ENCODE measurements at places on chromosomes 3 and 15.

GRCh38 chr3:149288655-149289054 lies 44.8 kb downstream of the TM4SF18 start:
- no peak for DNase-seq

- DNase-seq: no peak
Observed at GRCh38 chr3:196323691-196324090, 5.7 kb upstream of the DYNLT2B start.

DNA sequence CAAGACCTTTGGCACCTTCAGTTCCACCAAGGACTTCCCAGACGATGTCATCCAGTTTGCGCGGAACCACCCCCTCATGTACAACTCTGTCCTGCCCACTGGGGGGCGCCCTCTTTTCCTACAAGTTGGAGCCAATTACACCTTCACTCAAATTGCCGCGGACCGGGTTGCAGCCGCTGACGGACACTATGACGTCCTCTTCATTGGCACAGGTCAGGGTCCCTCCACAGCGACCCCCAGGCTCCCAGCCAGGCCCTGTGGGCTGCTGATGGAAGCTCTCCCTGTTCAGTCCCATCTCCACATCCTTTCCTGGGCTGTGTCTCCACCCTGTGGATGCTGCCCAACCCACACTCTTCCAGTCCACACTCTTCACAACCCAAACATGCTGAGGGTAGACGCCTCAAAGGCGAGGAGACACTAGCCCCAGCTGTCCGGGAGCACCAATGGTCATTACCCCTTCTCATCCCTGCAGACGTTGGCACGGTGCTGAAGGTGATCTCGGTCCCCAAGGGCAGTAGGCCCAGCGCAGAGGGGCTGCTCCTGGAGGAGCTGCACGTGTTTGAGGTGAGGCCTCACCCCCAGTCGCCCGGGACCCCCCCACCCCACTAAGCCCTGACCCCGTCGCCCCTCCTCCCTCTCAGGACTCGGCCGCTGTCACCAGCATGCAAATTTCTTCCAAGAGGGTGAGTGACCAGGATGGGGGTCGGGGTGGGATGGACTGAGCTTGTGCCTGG lies 4.3 kb upstream of the LSMEM2 start:
- DNase-seq: peak; percentile 65

- no peak for DNase-seq
Observed at GRCh38 chr3:188003188-188004171, 150.5 kb upstream of the LPP start.

GRCh38 chr3:178194539-178194938 lies 341.7 kb upstream of the KCNMB2 start:
- DNase-seq: no peak

- DNase-seq: no peak
Observed at GRCh38 chr3:120450600-120451271, at the start of gene FSTL1. FSTL1 (minus strand) TSS chr3:120450992; CDS start chr3:120450746, 246 bp downstream.

GRCh38 chr15:70053716-70054229 lies 43.9 kb downstream of the TLE3 start:
- DNase-seq: no peak

DNA sequence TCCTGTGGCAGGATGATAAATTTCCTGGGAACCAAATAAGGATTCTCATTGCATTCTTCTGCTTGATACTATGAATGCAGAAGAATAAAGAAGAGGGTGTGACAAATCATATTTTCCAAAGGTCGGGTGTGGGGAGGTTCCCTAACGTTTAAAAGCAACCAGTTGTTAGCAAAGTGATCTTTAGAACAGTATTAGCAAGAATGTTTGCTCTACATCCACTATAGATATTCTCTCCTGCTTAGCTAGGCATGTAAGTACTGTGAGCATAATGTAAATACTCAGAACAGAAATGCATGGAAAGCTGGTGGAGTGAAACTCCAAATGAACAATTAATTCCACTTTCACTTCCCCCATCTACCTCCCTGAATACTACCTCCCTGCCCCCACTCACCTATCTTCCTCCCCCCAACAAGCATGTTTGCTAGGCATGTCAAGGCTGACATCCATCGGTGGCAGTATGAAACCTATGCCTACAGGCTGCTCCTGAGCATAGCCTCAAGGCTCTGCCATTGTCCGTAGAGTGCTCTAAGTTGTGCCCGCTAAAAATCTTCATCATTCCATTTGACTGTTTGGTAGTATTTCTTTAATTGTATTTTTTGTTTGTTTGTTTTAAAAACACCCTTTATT lies 329.7 kb downstream of the TIGIT start:
- no peak for DNase-seq

- no peak for DNase-seq
Observed at GRCh38 chr3:25785826-25786225, 2.6 kb upstream of the NGLY1 start.

DNA sequence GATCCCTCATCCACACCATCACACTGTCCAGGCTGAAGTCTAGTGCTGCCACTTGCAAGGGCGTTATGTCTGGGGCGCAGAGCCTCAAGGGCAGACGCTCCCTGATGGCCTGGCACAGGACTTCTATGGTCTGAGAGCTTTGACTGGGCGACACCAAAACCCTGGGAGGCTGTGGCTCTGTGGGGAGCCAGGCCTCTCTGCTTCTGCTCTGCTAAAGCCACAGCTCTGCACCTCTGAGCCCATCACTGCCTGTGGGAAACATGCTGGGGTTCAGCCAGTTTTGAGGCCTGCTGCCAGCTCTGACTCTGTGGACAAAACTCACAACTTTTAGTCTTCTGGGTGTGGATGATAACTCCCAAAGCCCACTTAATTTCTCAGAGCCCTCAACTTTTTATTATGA lies 6.3 kb upstream of the LCTL start:
- no peak for DNase-seq

GRCh38 chr15:39156166-39156565 lies 424.7 kb upstream of the THBS1 start:
- DNase-seq: no peak

- no peak for DNase-seq
Observed at GRCh38 chr3:64473466-64473865, 214.3 kb downstream of the ADAMTS9 start.

GRCh38 chr3:181712553-181713279 lies 991 bp downstream of the SOX2 start:
- DNase-seq: no peak

DNA sequence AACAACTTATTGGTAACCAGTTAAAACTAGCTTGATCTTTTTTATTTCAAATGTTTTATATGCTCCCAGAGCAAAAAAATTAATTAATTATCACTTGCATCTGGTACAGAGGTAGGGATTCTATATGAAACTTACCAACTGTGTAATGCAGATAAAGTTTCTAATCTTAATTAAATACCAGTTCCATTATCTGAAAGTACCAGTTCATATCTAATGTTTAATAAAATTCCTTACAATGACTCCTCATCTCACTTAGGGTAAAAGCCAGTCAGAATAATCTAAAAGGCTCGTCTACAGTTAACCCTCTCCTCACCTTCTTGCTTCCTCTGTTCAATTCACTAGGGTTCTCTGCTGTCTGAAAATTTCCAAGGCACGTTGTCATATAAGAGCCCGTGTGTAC lies 384.8 kb downstream of the RBMS3 start:
- DNase-seq: no peak

DNA sequence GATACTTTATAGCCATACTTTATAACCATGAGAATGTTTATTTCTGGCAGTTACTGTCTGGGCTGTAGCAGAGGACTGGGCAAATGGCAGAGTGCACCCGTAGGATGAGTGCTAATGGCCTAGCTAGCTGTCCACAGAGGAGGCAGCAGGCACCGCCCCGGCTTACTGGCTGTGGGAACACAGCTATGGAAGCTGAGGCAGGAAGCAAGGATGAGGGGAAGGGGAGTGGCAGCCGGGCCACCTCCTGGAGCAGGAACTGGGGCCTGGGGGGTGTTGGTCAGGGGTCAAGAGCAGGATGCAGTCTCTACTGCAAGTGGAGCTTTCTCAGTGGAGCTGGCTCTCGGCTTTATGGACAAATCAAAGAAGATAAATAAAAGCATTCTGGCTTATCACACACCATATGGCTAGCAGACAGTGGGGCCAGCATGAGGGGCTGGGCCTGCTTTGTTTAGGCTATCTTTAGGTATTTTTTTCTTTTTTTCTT lies 316.8 kb upstream of the CTDSPL start:
- no peak for DNase-seq

DNA sequence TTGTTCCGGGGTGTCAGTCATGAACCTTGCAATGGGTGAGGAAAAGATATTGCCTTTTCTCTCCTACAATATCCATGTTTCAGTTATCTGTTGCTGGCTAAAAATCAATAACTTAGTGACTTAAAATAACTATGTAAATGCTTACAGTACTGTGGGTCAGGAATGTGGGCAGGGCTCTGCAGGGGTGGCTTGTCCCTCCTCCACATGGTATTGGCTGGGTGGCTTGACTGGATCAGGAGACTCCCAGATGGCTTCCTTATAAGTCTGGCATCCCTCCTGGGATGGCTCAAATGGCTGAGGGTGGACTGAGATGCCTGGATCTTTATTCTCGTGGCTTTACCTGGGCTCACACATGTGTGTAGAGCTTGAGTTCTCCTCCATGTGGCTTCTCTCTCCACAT lies 47.5 kb downstream of the GTPBP8 start:
- DNase-seq: no peak

GRCh38 chr3:127497676-127498075 lies 92.9 kb downstream of the TPRA1 start:
- DNase-seq: no peak

DNA sequence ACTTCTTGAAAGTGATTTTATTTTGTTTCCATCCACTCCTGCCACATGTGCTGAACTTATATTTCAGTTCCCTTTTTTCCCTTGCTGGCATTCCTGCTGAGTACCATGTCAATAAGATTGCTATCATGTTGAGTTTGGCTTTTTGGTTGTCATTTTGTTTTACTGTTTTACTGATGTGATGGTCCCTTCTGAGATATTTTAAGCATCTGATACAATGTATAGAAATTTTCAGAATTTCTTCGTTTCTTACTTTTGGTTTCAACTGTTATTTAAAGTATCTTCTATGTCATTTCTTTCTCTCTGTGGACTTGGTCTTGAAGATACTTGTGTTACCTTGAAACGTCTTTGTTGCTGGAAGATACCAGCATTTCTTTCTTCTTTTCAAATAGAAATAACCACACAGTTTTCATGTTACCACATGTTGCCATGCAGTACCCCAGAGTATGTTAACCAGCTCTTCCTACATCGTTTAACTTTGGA lies 14.1 kb downstream of the SIDT1 start:
- no peak for DNase-seq

GRCh38 chr3:190671658-190672057 lies 157.8 kb downstream of the IL1RAP start:
- DNase-seq: no peak

DNA sequence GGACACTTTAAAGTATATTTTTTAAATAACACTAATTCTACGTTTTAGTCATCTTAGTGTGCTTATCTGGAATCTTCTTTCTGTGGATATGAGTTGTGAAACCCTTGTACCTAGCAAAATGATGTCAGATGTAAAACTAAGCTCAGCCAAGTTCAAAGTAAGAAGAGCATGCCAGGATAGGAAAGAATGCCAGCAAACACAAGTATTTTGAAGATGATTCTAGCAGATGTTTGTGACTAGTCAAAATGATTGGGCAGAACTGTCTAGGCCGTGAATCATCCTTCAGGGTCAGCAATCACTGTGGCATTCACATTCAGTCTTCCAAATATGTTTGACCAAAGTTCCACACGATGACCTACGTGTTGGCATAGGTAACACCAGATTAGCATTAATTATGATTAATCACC lies 5.4 kb upstream of the PLOD2 start:
- no peak for DNase-seq

DNA sequence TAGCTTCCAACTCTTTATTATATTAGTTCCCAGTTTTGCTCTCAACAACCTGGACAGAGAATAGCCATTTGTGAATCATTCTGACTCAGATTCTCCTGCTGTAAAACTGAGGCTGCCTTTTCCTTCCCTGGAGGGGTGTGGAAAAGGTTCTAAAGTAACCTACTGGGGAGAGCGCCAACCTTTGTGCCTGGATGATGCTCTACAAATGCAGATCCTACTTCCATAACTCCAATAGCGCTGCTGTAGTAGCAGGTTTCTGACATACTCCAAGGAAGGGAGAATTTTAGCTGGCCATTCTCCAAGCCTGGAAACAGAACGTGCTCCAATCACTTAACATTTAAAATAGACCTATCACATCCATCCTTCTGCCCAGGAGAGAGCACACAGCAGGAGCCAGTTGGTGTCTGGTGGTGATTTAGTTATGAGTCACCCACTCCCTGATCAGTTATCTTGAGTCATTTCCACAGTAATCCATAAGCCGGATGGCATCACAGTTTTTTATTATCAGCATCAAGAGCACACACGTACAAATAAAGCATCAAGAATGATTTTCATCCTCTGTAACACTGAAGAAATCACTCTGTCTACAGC lies 38.3 kb downstream of the MYH15 start:
- no peak for DNase-seq

GRCh38 chr3:10928407-10928960 lies 64.1 kb upstream of the SLC6A1 start:
- no peak for DNase-seq

DNA sequence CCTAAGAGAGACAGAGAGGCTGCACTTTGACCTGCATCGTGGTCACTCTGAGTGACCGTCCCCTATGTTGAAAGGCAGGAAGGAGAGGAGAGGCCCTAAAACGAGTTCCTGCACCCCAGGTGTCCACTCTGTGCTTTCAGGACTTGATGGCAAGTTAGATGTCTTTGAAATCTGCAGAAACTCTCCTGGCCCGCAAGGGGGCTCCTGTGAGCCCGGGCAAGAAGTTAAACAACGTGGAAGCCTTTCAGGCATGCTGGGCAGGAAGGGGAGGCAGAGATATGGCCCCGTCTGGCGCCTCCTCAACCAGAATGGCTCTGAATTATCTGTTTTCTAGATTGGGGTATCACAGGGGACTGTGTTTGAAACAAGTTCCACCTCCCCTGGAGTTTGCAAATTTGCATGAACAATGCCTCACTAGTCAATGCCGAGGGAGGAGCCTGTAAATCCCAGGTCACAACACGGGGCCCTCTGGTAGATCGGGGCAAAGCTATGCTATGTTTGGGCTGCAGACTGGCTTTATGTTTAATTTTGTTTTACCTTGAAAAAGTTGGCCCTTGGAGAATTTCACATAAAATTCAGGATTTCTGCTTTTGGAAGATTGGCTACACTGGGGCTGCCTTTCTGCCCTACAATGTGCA lies 9.8 kb downstream of the CTXND1 start:
- DNase-seq: no peak

GRCh38 chr3:126569390-126569975 lies 10.8 kb upstream of the C3orf22 start:
- no peak for DNase-seq

DNA sequence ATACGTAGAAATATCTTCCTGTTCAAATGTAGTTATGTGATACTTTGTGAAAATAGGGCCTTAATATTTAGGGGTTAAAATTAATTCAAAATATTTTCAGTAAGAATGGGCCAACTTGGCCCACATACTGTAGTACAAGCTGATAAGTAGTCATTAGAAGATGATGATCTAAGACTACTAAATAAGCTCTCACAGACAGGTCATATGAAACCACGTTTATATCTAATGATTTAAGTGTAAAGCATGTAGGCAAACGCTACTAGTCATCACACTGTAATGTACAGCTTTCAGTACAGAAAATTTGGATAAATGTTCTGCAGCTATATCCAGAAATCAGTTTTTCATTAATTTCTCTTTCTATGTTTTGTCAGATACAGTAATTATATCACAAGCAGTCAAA lies 228.6 kb downstream of the UBE2E2 start:
- no peak for DNase-seq
